IgD-negative memory B cell (primary cell): ENCODE measurements at places on chromosomes 6 and 20. TPM values are rescaled to one million over a fixed set of nuclear protein-coding genes. Genes with fewer than 3 reads are reported as not detected.

The TBP gene
- polyA plus RNA-seq, result 22.5 TPM

The NRN1 gene
- 0.40 TPM for polyA plus RNA-seq

The DZANK1 gene
- 2.2 TPM for polyA plus RNA-seq

The SMLR1 gene
- polyA plus RNA-seq, result not detected

The PLEKHG1 gene
- 40.2 TPM for polyA plus RNA-seq

The MOCS1 gene
- 0.19 TPM for polyA plus RNA-seq

The TLDC2 gene
- not detected for polyA plus RNA-seq

The ADAM33 gene
- not detected for polyA plus RNA-seq

The VSX1 gene
- polyA plus RNA-seq, result not detected

The C20orf202 gene
- polyA plus RNA-seq, result not detected

The CAGE1 gene
- not detected for polyA plus RNA-seq

The CRIP3 gene
- polyA plus RNA-seq, result 2.9 TPM
